Muscle of back (tissue), 13 donors: ENCODE measurements at places on chromosomes 3 and 15. TPM values are rescaled to one million over a fixed set of nuclear protein-coding genes. Genes with fewer than 3 reads are reported as not detected.

Gene GABRB3
- 2.2 TPM for polyA plus RNA-seq

DNA sequence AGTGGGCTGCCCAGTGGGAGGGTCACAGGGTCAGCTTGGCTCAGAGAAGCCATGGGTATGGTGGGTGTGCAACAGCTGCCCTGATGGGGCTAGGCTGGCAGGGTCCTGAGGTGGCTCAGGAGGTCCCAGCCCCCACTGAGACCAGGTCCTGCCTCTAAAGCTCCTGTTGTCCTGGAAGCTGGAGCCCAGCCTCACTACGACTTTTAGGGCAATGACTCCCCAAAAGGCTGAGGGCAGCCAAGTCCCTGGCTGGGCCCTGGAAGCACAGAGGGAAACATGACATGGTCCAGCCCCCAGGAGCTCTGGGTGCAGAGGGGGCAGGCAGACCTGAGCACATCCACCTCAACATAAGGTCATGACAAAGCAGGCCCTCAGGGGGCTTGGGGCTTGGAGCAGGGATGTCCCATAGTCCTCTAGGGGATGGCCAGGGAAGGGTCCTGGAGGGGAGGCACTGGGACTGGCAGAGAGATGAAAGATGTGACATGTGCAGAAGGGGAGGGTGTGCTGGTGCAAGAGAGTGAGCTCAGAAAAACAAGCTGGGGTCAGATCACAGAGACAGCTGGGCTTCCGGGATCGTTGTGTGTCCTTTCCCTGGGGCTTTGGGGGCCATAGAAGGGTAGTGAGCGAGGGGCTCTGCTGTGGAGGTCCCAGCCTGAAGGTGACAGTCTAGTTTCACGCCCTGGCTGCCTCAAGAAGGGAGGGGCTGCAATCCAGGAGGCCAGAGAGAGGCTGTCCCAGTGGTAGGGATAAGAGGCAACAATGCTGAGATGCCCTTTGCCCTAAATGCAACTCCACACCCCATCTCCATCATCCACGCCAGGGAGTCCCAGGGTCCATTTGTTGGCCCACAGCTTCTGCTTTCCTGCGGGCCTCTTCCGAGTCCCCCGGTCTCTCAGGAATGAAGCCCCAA, 639 bp upstream of the ITIH3 start:
- DNase-seq, result no peak

- no peak for DNase-seq
These were observed 300.6 kb upstream of the KCNH8 start for GRCh38 chr3:18847583-18848197.

- no peak for DNase-seq
These were observed 252.7 kb downstream of the EPHA3 start for GRCh38 chr3:89360156-89360555.

DNA sequence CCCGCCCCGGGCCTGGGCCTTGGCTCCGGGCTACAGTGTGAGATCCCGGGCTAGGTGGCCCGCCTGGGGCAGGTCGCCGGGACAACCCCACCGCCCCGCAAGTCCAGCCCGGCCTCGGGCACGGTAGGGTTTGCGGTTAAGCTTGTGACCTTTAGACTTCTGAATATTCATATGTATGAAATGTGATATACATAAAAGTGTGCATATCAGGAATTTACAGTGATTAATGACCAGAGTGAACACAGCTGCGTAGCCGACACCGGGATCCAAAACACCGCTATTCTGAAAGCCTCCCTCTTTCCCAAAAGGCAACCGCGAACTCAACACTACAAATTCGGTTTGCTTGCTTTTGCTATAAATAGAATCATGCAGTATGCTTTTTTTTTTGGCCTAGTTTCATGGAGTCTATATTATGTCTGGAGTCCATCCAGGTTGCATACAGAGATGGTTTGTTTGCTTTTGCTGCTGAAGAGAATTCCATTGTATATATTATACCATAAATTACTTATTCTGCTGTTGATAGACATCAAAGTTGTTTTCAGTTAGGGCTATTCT, 636 bp upstream of the SNRPA1 start:
- no peak for DNase-seq

GRCh38 chr3:131630097-131630496, 127.3 kb upstream of the MRPL3 start:
- DNase-seq, result no peak

Gene WWTR1
- 75.4 TPM for polyA plus RNA-seq

DNA sequence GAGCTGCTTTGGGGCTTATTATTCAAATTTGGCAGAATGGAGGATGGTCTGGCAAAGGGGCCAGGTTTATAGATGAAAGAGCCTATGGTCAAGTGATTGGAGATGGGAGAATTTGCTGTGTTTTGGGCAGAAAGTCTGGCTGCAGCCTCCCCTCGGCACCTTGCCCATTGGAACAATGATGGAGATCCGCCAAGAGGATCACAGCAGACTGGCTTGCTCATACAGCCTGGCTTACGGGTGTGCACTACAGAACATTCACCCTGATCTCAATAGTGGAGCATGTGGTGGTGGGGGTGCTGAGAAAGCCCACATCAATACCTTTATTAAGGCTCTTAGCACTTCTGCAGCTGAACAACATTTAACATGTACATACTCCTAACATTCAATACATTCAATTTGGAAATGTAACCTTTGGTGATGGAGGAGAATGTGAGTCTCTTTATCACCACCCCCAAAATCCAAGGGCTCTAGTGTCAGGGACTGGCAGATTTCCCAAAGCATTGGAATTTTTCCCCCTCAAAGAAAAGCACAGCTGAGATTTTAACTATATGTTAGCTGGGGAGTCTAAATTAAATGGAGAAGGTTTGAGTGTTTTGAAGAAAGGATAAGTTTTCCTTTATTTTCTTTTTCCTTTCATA, 118.4 kb upstream of the TMC3 start:
- DNase-seq, result peak; percentile 89

DNA sequence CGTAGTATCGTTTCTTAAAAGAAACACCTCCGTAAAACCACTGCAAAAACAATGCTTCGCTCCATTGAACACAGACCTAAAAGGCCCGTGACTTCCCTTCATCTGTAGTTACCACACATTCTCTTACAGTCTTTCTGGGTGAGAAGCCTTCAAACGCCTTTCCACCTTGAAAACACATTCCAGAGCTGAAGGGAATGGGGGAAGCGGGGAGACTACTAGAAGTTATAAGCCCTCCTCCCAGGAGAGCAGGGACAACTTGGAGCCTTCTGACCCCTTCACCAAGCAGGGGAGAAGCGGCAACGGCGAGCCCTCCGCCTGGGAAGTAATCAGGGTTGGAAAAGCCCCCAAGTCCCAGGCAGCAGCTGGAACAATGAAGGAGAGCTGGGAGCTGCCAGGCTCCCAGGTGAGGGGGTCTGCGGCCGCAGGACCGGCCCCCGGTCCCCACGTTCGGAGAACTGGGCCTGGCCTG, 461 bp downstream of the SECISBP2L start:
- DNase-seq, result peak; percentile 62

DNA sequence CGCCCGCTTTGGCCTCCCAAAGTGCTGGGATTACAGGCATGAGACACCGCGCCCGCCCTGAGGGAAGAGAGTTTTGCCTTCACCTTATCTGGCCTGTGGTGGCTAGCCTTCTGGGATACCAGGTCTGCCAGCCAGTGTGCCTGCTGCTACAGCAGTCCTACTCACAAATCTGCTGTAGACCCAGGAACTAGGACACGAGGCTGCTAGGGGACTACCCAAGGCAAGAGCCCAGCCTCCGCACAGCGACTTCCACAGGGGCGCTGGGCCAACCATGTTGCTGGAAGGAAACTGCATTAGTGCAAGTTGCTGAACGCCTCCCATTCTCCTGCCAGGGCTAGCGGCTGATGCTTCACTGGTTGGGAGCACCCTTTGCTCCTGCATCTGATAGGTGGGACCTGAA, 53.7 kb downstream of the DHX30 start:
- DNase-seq, result no peak

DNA sequence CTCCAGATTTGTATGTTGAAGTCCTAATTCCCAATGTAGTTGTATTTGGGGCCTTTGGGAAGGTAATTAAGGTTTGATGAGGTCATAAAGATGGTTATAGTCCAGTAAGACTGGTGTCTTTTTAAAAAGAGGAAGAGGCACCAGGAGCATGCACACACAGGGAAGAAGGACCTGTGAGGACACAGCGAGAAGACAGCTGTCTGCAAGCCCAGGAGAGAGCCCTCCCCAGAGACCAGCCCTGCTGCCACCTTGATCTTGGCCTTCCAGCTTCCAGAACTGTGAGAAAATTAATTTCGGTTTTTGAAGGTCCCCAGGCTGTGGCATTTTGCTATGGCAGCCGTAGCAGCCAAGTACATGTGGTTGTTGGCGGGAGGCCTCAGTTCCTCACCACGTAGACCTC, 32.8 kb upstream of the TSEN2 start:
- no peak for DNase-seq

- no peak for DNase-seq
These were observed 76.1 kb downstream of the FRMD4B start for GRCh38 chr3:69309814-69310213.

Gene PP2D1
- 0.12 TPM for polyA plus RNA-seq

Gene GP9
- polyA plus RNA-seq, result 0.26 TPM

DNA sequence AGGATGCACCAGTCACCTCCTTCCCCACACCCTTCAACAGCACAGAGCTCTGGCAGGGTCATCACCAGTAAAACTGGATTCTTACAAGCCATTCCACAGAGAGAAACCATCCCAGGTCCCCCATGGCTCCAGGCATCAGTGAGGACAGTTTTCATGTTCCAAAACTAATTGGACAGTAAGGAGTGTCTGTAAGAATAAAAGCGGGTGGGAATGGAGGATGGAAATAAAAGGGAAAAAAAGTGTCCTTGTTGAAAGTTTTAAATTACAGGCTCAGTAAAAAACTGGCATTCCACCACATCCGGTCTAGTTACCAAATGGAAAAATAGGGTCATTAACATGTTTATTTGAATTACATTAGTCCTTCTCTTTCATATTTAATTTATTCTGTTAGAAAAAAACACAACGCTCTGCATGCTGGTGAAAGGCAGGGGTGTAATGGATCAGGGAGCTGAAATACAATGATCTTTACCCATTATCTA, 117.4 kb downstream of the TIGIT start:
- DNase-seq, result peak; percentile 22

GRCh38 chr15:57102858-57103257, 184.4 kb downstream of the TCF12 start:
- DNase-seq, result no peak

Gene ABI3BP
- 333 TPM for polyA plus RNA-seq

Gene OXTR
- polyA plus RNA-seq, result 8.8 TPM

GRCh38 chr3:181920409-181920808, 208.7 kb downstream of the SOX2 start:
- DNase-seq, result no peak

DNA sequence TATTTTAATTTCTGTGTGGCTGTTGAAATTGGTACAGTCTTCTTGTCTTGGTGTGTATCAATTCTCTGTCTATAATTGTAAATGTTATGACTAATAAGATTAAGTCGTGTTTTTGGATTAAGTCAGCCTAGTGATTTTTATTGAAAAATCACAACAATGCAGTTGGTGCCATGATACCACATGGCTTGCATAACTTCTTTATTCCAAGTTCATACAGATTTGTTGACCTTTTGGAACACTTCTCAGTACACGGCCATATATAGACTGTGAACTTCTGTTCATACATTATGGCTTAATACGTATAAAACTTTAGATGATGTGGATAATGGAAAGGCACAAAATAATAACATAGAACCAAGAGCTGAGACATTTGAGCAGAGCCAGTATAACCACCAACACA, 121.2 kb upstream of the NAALADL2 start:
- DNase-seq, result no peak
